ENCODE measurements at places on chromosomes 11 and 22. TPM values are rescaled to one million over a fixed set of nuclear protein-coding genes. Genes with fewer than 3 reads are reported as not detected.

Gene LRRC74B
- not detected for total RNA-seq

Gene ETS1
- 648 TPM for total RNA-seq

Gene RTN4RL2
- total RNA-seq, result not detected

Gene TRIM49
- total RNA-seq, result not detected

Gene C11orf68
- 32.7 TPM for total RNA-seq

Gene OR51E2
- not detected for total RNA-seq

Gene DCHS1
- 0.35 TPM for total RNA-seq

Gene OR52B2
- not detected for total RNA-seq

Gene PHOX2A
- total RNA-seq, result not detected

Gene IGLL1
- total RNA-seq, result not detected

Gene FAU
- total RNA-seq, result 1,116 TPM

Gene OR51I1
- not detected for total RNA-seq

Gene MS4A6A
- total RNA-seq, result not detected

Gene DDIAS
- 14.8 TPM for total RNA-seq

Gene ELFN2
- total RNA-seq, result 0.23 TPM

Gene SLC7A4
- not detected for total RNA-seq

Gene APOL1
- 50.9 TPM for total RNA-seq

Gene ZC3H12C
- 0.40 TPM for total RNA-seq

Gene BARX2
- not detected for total RNA-seq

Gene C11orf86
- total RNA-seq, result not detected

Gene ALX4
- total RNA-seq, result not detected

Gene MCAM
- total RNA-seq, result 1.4 TPM

Gene GLYATL1
- not detected for total RNA-seq

Gene OR51E1
- not detected for total RNA-seq

Gene MCHR1
- not detected for total RNA-seq

Gene NECTIN1
- 0.30 TPM for total RNA-seq

Gene GUCY1A2
- total RNA-seq, result not detected

Gene GLYAT
- total RNA-seq, result not detected

Gene SLC37A4
- total RNA-seq, result 19.4 TPM

Gene AMPD3
- total RNA-seq, result 20.3 TPM

Gene DRD4
- total RNA-seq, result 0.30 TPM

Gene RFPL2
- 0.30 TPM for total RNA-seq

Gene TUB
- 0.08 TPM for total RNA-seq

Gene SLC37A2
- total RNA-seq, result 0.60 TPM

Gene MUC15
- not detected for total RNA-seq

All from activated CD4-positive, alpha-beta T cell treated with anti-CD3 and anti-CD28 coated beads, Interleukin-2, amount 10 ng/mL, durations not matched to agents 7 days and 5 days (primary cell).